ENCODE measurements at places on chromosomes 5 and 9. TPM values are rescaled to one million over a fixed set of nuclear protein-coding genes. Genes with fewer than 3 reads are reported as not detected.
A peak's percentile ranks its signal among the peaks of the same experiment; 100 is the strongest.

The OR1N1 gene
- total RNA-seq: not detected

GRCh38 chr5:78221964-78222451 lies 72.5 kb downstream of the AP3B1 start:
- no peak overlapping the region for H3K27ac ChIP-seq
- H3K4me3 ChIP-seq: no peak overlapping the region
- peaks cover 8% of the 10 kb centered on the region for H3K36me3 ChIP-seq
- no peaks in the 10 kb centered on the region for H3K4me1 ChIP-seq

- peak within 1 kb of the TSS; percentile 72 for H3K4me3 ChIP-seq
- peak within 1 kb of the TSS; percentile 88 for H3K27ac ChIP-seq
- H3K4me1 ChIP-seq: peaks cover 27% of the 10 kb centered on the region
- H3K36me3 ChIP-seq: no peaks in the 10 kb centered on the region
- DNase-seq: peak; percentile 81
These were observed at the start of gene HACD4 for GRCh38 chr9:21031091-21031807. TSS of gene HACD4 (minus strand) at chr9:21031640. CDS start at chr9:21031590, 50 bp downstream.

GRCh38 chr9:103625161-103625804 lies 468.8 kb upstream of the SMC2 start:
- H3K36me3 ChIP-seq: no peaks in the 10 kb centered on the region
- DNase-seq: no peak
- H3K27ac ChIP-seq: no peak overlapping the region
- no peaks in the 10 kb centered on the region for H3K27me3 ChIP-seq
- no peak overlapping the region for H3K4me3 ChIP-seq

The TLX3 gene
- not detected for total RNA-seq

- DNase-seq: no peak
- H3K36me3 ChIP-seq: no peaks in the 10 kb centered on the region
- no peak overlapping the region for H3K4me3 ChIP-seq
- no peaks in the 10 kb centered on the region for H3K27me3 ChIP-seq
These were observed 147.0 kb downstream of the GABRG2 start for GRCh38 chr5:162214551-162214950.

DNA sequence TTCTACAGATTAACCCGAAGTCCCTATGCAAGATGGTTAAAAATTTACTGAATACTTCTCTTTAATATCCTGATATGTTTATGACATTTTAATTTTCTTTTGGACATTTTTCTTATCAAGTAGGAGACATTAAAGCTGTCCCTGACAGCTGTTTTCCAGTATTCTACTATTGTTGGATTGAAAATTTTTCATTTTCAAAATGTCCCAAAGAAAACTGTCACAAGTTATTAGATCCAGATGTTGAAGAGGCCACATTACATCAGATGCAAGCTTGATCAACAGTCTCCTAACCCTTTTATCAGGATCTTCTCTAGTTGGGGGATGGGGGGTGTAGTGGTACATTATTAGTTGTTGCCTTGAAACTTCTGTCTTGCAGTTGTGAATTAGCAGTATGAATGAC lies 1402.7 kb upstream of the DMAC1 start:
- no peak overlapping the region for H3K4me3 ChIP-seq
- no peaks in the 10 kb centered on the region for H3K27me3 ChIP-seq
- no peak for DNase-seq
- H3K4me1 ChIP-seq: no peaks in the 10 kb centered on the region
- H3K27ac ChIP-seq: no peak overlapping the region

The SMIM33 gene
- total RNA-seq: not detected

The SLC36A2 gene
- not detected for total RNA-seq

DNA sequence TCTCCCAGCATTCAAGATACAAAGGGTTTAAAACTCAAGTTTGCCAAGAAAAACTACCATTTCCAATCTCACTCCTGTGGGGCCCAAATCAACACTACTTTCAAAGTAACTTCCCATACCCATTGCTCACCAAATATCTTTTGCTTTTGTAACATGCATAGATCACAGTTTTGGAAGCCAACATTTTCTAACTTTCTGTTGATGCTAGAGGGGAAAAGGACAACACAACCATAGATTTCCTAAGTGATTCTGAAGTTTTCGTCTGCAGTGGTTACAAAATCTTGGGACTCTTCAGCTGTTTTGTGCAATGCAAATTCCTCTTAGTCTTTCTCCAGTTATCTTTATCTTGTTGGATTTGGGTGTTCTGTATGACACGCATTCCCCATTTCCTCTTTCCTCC lies 94.1 kb upstream of the PAPPA start:
- H3K27ac ChIP-seq: no peak overlapping the region
- DNase-seq: no peak
- H3K4me3 ChIP-seq: no peak overlapping the region
- H3K27me3 ChIP-seq: no peaks in the 10 kb centered on the region

The ANKRD20A1 gene
- 1.7 TPM for total RNA-seq

GRCh38 chr5:149019679-149020078 lies 43.2 kb downstream of the SH3TC2 start:
- no peak overlapping the region for H3K4me3 ChIP-seq
- no peaks in the 10 kb centered on the region for H3K27me3 ChIP-seq
- DNase-seq: no peak
- no peak overlapping the region for H3K27ac ChIP-seq
- no peaks in the 10 kb centered on the region for H3K4me1 ChIP-seq

The PCDHA1 gene
- total RNA-seq: not detected

- H3K4me3 ChIP-seq: no peak overlapping the region
- H3K27me3 ChIP-seq: no peaks in the 10 kb centered on the region
- no peaks in the 10 kb centered on the region for H3K36me3 ChIP-seq
- no peaks in the 10 kb centered on the region for H3K4me1 ChIP-seq
- no peak for DNase-seq
- no peak overlapping the region for H3K27ac ChIP-seq
These were observed 17.3 kb upstream of the BICD2 start for GRCh38 chr9:92781899-92782298.

- no peaks in the 10 kb centered on the region for H3K27me3 ChIP-seq
- no peak overlapping the region for H3K4me3 ChIP-seq
- no peaks in the 10 kb centered on the region for H3K4me1 ChIP-seq
These were observed 286.3 kb downstream of the ADGRV1 start for GRCh38 chr5:90844931-90845330.

The FOXD4L3 gene
- 0.21 TPM for total RNA-seq

The WDR38 gene
- total RNA-seq: 6.6 TPM

All from lower lobe of right lung (tissue), 2 donors.